Choroid plexus epithelial cell (primary cell): ENCODE measurements at places on chromosomes 5 and 9.

DNA sequence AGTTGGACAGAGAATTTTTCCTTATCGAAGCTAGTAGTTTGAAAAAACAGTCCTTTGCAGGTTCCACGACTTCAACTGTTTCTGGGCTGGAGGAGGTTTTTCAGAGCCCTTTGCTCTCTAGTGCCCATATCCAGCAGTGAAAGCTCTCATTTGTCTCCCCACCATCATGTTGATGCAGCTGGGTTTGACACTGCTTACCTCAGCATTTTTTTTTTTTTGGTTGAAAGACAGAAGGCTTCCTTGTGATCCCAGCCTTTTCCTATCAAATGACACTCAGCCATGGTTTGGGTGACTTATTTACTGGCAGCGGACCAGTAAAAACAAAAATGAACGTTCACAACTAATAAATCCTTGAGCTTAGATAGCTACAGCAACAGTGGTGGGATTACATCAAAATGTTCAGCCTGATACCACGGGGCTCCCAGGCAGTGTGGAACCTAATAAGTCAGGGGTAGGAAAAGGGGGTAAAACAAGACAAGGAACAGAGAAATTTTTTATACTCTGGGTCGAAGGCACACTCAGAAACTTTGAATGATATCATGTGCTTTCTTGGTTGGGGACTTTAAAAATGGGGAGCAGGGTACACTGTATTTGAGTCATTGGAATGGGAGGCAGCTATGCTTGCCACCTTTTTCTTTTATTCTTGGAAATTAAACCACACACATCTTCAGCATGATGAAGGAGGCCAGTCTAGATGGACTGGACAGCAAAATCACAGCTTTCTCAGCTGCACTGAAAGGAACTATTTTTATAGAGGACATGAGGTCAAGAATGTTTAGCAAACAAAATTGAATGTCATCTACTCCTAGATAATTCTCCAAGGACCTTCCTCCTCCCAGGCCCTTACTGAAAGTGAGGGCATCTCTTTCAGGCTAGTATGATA is 308.9 kb upstream of the MPDZ start:
- no peak for DNase-seq

DNA sequence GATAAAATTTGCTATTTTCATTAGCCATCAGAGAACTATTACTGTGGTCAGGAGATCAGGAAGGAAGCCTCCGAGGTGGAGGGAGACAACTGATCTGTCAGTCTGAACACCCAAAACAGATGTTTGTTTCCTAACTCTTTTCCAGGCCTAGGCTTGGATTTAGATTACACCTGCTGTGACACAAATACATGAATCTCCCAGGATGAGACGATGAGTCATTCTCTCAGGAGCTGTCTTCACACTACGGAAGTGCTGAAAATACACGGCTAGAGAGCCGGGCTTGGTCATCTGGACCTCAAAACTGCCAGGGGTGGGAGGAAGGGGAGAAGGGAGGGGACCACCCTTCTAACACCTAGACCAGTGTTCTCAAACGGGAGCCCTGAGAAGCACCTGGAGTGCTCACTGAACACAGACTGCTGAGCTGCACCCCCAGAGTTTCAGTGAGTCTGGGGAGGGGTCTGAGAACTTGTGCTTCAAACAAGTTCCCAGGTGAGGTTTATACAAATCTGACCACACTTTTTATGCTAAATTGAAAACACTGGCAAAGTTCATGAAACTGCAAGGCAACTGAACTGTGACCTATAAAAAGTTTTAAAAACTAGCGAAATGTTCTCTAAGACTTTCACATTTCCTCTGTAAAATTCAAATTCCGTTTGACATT is 80.3 kb upstream of the EQTN start:
- peak; percentile 17 for DNase-seq

GRCh38 chr5:138706655-138707480 is 46.4 kb upstream of the CTNNA1 start:
- peak; percentile 86 for DNase-seq

- no peak for DNase-seq
Observed at GRCh38 chr5:90866915-90867731, 308.5 kb downstream of the ADGRV1 start.

GRCh38 chr5:123868267-123868666 is 356.3 kb downstream of the CSNK1G3 start:
- no peak for DNase-seq

GRCh38 chr5:169036079-169036805 is 264.7 kb downstream of the SLIT3 start:
- DNase-seq, result no peak

- DNase-seq, result no peak
Observed at GRCh38 chr9:92723801-92724323, 40.8 kb downstream of the BICD2 start.

DNA sequence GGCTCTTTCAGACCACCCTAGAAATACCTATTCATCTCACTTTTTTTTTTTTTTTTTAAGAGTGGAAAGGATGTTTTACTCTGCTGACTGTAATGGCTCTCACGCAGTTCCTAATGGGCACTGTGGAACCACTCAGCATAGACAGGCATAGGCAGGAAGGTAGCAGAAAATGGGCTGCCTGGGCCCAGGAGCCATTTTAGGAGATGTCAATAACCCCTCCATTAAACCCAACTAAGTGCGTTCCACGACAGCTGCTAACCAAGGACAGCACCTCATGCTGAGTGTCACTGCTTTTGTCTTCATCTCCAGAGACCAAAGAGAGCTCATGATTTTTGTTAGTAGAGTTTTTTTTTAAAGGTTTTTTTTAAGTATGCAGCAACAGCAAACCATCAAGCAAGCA is 15.3 kb downstream of the MAP1B start:
- DNase-seq, result no peak

DNA sequence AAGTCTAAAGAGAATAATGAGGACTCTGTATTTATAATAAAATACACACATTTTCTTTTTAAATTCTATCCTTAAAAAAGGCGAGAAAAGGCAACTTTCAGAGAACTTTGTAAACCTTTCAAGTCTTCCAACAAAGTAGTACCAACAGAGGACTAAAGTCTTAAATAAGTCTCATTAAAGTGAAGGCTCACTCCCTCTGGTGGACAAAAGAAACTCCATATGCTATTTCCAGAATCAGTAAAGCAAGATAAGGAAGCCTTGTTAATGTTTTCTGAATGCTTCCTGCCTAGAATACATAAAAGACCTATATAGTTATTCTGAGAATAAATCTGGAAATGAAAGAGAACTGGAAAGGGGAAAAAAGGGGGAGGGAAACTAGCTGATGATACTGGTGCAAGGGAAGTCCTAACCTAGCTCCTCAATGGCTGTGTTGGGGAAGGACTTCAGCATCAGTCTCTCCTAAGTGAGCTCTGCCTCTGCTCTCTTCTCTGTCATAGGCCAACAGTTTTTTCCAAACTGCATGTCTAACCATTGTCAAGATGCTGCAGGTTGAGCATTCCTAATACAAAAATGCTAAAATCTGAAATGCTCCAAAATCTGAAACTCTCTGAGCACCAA is 7.2 kb downstream of the HMGCS1 start:
- peak; percentile 88 for DNase-seq

GRCh38 chr9:4984171-4984620 is 876 bp upstream of the JAK2 start:
- DNase-seq, result no peak

DNA sequence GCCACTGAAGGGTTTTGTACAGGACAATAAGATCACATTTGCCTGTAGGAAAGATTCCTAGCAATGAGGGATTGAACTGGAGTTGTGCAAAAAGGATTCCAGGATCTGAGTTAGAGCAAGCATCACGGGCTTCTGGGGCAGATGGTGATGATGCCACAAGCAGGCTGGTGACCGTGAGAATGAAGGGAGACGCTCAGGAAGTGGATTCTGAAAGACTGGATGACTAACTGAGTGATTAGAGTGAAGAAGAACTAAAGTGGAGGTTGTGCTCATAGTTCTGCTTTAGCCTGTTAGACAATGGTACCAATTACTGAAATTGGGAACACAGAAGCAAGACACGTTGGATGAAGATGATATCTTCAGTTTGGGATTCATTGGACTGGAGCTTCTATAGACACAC is 168.2 kb downstream of the CD180 start:
- no peak for DNase-seq

- DNase-seq, result no peak
Observed at GRCh38 chr9:28320616-28321015, 747.3 kb upstream of the C9orf72 start.

DNA sequence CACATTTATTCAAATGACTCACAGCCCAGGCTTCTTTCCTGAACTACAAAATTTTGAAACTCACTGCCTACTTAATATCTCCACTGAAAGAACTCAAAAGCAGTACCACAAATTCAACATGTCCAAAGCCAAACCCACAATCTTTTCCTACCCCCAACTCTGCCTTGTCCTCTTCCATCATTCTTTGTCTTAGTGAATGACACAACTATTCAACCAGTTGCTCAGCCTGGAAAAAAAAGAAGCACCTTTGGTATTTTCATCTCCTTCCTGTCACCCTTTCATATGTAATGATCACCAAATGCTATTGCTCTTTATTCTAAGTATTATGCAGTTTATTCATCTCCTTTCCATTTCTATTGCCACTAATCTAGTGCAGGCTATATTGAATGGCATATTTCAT is 216.3 kb downstream of the TMEM232 start:
- DNase-seq, result no peak

GRCh38 chr9:82152181-82152580 is 163.6 kb downstream of the SPATA31D1 start:
- DNase-seq, result peak; percentile 64
